ENCODE measurements at places on chromosomes 5 and 9. TPM values are rescaled to one million over a fixed set of nuclear protein-coding genes. Genes with fewer than 3 reads are reported as not detected.

The ZNG1A gene
- 14.1 TPM for total RNA-seq

DNA sequence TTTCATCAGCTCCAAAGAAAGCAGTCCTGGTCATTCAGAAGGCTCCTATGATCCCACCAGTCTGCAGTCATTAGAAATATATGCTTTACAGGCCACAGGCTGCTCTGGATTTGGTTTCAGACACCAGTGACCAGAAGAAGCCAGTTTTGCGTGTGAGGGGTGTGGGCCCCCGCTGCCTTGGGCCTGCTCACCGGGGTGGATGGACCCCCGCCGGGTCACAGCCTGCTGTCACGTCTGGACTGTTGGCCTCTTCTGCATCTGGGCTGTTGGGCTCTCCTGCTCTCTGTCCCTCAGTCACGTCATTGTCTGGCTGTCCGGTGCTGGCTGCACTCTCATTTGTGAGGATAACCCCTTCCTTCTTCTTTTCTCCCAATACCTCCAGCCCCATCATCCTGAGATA, 33.1 kb downstream of the NSUN2 start:
- no peak for DNase-seq

The SPATA31D4 gene
- not detected for total RNA-seq

- no peak for DNase-seq
These were observed 178.8 kb upstream of the CDH10 start for GRCh38 chr5:24823625-24824024.

DNA sequence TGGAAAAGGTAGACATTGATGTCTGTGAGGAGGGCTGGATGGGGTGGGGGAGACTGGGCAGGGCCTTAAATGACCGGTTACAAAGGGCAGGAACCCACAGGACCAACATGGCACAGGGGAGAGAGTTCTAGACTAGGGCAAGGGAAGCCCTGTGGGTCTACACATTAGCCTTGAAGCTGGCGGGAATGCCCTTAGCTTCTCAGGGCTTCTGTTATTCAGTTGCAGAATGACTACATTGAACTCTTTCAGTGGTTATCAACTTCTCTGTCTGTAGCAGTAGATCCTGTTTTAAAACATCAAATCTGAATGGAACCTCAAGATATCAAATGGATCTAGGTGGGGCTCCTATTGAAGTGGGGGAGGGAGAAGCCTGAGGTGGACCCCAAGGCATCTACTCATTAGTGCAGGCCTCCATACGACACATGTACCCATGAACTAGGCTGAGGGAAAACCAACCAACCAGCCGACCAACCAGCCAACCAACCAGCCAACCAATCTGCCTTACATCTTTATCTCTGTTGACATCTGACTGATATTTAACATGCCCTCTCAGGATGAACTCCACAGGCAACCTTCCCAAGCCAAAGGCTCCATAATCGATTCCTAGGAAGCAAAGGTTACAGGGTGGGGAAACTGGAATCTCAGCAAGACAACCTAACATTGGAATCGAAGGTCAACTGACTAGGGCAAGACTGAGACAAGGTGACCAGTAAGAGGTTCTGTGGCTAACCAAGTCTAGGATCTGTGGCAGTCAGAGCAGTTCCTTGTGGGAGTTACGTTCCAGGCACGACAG, 48.3 kb downstream of the DAP start:
- no peak for DNase-seq

The PRRT1B gene
- not detected for total RNA-seq

GRCh38 chr5:62376064-62376463, 27.6 kb downstream of the DIMT1 start:
- no peak for DNase-seq

DNA sequence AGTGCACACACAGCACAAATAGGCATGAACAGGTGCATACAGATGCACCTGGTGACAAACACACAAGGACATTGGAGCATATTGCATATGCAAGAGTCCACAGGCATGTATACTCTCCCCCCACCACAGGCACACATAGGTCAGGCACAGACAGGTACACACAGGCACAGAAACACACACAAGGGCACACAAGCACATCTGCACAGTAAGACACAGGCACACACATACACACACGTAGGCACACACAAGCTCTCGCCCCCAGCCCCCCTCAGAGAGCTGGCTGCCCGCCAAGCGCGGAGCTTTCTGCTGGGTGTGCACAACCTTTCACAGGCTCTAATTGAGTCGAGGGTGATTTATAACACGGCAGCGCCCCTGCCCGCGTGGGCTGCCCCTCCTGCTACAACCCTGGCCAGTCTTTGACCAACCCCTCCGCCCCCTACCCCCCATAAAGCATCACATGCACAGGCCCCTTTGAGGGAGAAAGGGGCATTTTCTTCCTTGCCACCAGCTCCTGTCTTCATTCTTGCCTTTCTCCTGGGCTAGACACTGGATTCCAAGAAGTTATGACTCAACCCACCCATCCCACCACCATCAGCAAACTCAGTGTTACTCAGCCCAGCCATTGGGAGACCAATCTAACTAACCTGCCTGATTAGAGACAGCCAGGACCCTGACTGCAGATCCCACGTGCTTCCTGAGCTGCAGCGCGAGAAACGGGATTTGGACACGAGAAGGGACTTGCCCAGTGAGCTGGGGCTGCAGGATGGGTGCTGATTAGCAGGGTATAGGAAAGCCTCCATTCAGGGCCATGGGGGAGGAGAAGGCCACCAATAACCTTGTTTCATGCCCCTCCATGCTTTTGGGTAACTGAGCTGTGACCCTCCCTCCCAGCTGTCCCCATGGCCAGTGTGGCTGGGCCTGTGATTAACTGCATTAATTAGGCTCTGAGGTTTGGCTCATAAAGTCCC, 42.8 kb upstream of the PSD2 start:
- DNase-seq, result no peak

All from left ventricle myocardium inferior (tissue), 1 donor.